T-helper 17 cell (primary cell): ENCODE measurements at places on chromosomes 7 and 10. TPM values are rescaled to one million over a fixed set of nuclear protein-coding genes. Genes with fewer than 3 reads are reported as not detected.

DNA sequence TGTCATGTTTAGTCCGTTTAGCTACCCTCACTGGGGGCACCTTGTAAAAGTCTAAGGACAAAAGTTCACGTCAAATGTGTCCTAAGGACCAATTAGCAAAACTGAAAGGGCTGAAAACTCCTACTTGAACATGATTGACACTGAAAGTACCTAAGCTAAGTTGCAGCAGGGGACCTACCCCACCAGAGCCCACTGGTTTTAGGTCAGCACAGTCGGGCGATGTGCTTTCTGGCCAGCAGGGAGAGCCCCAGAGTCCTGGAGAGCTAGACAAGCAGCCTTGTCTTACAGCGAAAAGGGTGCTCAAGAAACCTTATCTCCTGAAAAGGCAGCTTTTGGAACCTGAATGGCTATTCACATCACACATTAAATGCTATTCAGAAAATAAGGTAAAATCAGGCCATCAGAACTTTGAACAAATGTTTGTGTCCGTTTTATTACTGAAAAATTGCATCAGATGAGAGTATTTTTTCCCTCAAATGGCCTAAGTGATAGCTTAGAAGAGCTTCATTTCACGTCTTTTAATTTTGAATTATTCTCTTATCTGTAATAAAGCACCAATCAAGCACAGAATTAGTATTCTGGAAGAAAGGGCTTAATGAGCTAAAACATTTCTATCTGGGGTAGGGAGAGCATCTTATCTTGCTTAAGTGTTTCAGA, 52.2 kb upstream of the MKI67 start:
- no peak for DNase-seq

- DNase-seq, result no peak
Measured at GRCh38 chr7:33425395-33425794, 296.0 kb downstream of the BBS9 start.

GRCh38 chr7:56256108-56256507, 139.9 kb upstream of the NUPR2 start:
- DNase-seq, result no peak

DNA sequence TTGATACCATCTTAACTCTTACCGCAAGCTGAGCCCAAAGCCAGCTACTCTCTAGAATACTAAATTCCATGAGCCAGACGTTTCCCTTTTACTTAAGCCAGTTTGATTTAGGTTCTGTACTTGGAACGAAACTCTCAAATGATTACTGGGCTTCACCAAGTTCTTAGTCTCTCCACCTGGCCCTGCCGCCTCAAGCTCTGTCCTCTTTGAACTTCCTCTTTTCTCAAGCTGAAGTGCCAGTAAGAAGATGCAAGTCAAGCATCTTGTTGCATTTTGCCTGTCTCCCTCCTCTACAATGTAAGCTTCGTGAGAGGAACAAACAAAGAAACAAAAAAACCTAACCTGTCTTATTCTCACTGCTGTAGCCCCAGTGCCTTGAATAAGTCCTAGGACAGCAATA, 358.2 kb upstream of the NPVF start:
- DNase-seq, result no peak

DNA sequence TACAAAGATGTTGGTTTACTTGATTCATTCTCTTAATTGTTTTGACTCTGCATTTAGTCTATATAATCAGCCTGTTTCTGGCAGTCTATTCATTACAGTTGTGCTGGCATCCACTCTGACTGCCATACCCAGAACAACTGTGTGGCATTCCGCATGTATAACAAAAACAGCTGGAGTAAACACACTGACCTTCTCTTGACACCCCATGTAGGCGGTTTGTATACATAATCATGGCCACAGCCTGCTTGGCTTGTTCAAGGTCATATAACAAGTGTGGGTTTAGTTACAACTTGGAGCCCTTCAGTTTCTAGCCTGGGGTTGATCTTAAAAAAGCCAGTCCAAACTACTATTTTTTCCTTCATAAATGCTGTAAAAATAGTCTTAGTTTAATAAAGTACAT, 70.9 kb downstream of the MBL2 start:
- no peak for DNase-seq

DNA sequence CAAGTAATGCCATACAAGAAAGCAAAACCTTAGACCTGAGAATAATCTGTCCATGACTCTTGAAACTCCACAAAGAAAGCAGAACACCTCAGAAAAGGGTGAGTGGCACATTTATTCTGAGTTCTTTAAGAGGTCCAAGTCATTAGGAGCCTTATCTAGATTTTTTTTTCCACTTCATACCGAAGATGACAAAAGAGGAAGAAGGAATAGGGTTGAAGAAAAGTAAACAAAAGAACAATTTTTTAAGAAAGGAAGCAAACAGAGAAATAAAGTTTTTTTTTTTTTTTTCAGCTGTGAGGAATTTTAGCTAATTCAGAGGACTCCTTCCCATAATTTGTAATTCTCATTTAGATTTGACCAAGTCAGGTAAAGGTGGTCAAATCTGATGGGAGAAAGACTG, 13.1 kb upstream of the MTPN start:
- DNase-seq, result no peak

GRCh38 chr10:126459032-126459831, 71.0 kb upstream of the ADAM12 start:
- no peak for DNase-seq

DNA sequence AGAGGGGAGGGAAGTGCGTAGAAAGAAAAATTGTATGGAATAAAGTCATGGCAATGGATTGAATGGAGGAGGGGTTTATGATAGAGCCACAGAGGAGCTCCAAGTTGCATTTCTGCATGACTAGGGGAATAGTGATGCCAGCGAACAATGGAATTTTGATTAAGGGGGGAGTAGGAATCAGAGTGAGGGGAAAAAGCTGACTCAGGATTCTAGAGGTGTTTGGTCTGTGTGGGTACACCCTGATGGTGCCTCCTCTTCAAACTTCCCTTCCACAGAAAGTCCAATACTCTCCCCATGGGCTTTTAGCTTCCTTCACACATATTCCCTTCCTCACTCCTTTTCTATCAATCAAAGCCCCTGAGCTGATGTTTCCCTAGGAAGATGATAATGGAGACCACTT, 1.8 kb upstream of the KEL start:
- no peak for DNase-seq

The EEPD1 gene
- 20.7 TPM for total RNA-seq
